A549 treated with DMSO at 1 μM for 4 hours (cell line): ENCODE measurements at places on chromosomes 16 and 17. TPM values are rescaled to one million over a fixed set of nuclear protein-coding genes. Genes with fewer than 3 reads are reported as not detected.

NPIPA2 gene
- 0.39 to 2.0 TPM (median 1.1 TPM) in 5 replicates for total RNA-seq

NUPR1 gene
- total RNA-seq, result 12.6 to 15.5 TPM (median 14.8 TPM) in 5 replicates

MMP28 gene
- 4.6 to 7.2 TPM (median 6.0 TPM) in 5 replicates for total RNA-seq

ADAP2 gene
- 2.6 to 3.7 TPM (median 3.0 TPM) in 5 replicates for total RNA-seq

ABCC3 gene
- 122 to 146 TPM (median 140 TPM) in 5 replicates for total RNA-seq

PHKB gene
- total RNA-seq, result 28.0 to 35.9 TPM (median 34.0 TPM) in 5 replicates

CDK5R1 gene
- 2.9 to 4.3 TPM (median 3.5 TPM) in 5 replicates for total RNA-seq

CCL4 gene
- not detected in 5 replicates for total RNA-seq

WNT3 gene
- 4.3 to 6.4 TPM (median 5.9 TPM) in 5 replicates for total RNA-seq

EPOP gene
- 11.8 to 15.4 TPM (median 14.1 TPM) in 5 replicates for total RNA-seq

KRTAP2-1 gene
- total RNA-seq, result not detected in 5 replicates

KRTAP3-1 gene
- not detected in 5 replicates for total RNA-seq

RNU2-1 gene
- total RNA-seq, result not detected in 5 replicates

COTL1 gene
- total RNA-seq, result 454 to 617 TPM (median 542 TPM) in 5 replicates
